ENCODE measurements at places on chromosomes 4 and X.

DNA sequence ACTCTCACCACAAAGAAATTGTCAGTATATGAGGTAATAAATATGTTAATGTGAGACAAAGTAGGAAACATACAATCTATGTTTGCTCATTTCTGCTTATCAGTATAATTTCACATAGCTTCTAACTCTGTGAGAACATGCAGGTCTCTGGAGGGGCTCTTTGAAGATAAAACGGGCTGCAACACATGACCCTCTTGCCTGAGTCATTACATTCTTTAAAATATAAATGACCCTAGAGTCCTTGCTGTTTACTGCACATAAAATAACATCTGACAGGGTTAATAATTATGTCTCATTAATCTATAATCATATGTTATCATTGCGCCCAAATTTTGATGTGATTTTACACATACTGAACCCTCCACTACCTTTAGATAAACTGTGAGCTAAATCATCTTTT is 681.5 kb downstream of the ARAP2 start:
- DNase-seq = no peak

- DNase-seq = peak; percentile 32
Observed at GRCh38 chrX:149830192-149830873, 48.6 kb downstream of the MAGEA9 start.

DNA sequence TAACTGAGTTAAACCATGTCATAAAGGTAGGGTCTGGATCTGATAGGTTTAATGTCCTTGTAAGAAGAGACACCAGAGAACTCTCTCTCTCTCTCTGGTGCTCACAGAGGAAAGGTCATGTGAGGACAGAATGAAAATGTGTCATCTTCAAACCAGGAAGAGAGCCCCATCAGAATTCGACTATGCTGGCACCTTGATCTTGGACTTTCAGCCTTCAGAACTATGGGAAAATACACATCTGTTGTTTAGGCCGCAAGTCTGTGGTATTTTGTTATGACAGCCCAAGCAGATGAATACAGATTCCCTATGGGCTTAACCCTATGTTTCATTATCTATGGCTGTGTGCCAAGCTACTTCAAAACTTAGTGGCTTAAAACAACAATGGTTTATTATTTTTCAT is 105.5 kb upstream of the DDIT4L start:
- no peak for DNase-seq

DNA sequence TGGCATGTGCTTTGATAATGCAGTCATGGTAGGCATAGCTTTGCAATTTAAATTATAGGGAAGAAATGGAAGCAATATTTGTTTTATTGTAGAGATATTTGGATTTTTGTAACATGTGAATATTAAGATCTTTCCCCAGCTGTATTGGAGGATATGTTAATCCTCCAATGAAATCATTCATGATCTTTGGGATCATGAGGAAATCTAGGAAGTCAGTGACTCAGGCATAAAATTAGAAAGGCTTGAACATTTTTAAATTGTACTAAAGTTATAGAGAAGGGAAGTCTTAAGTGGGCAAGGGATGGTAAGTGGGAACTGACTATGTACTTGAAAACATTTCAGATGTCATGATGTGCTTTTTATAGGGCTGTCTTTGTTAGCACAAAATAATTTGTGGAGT is 46.8 kb downstream of the FIP1L1 start:
- no peak for DNase-seq

DNA sequence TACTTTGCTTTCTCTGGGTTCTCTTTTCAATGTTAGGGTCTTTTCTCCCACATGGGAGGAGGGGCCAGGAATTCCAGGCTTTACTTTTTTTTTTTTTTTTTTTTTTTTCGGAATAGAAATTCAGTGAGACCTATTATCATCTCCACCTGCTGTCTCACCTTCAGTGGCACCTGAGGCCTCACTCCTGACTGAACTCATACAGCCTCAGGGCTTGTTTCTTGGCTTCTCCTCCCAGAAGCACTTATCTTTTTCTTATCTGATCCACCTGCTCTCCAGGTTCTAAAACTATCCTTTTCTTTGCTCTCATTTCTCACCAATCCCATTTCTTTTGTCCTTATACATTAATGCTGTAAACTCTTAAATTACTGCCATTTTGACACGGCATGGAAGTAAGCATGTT is 117.3 kb upstream of the PPP3CA start:
- DNase-seq = no peak

DNA sequence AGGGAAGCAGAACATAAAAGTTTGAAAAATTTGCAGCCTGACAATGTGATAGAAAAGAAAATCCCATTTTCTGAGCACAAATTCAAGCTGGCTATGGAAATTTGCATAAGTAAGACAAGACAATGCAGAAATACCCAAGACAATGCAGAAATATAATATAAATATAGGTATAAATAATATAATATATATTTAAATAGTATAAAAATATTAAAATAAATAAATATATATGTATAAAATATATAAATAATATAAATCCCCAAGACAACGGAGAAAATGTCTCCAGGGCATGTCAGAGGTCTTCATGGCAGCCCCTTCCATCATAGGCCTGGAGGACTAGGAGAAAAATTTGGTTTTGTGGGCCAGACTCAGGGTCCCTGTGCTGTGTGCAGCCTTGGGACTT is 125.0 kb upstream of the AADAT start:
- no peak for DNase-seq

- DNase-seq = no peak
Observed at GRCh38 chr4:140952717-140953116, 180.6 kb downstream of the RNF150 start.

GRCh38 chr4:39044956-39045826 is 13.0 kb upstream of the TMEM156 start:
- peak; percentile 59 for DNase-seq

GRCh38 chr4:71377561-71377960 is 38.7 kb downstream of the SLC4A4 start:
- DNase-seq = no peak

- no peak for DNase-seq
Observed at GRCh38 chr4:95556207-95556859, 7.6 kb upstream of the UNC5C start.

DNA sequence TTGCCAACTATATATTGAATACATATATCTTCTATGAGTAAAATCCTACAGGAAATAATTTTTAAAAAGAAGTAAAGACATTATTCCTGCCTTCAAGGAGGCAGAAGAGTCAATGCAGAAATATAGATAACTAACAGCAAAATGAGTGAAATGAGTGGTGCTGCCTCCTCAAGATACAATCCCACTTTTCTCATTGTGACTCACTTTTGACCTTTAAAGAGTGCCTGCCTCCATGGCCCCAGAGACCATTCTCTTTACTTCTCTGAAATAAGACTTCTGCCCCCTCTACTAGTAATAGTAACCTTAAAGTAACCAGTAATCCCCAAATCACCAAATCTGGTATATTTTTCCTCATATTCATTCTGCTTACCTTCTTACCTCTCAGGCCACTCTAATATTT is 15.5 kb downstream of the SLC10A7 start:
- DNase-seq = no peak

DNA sequence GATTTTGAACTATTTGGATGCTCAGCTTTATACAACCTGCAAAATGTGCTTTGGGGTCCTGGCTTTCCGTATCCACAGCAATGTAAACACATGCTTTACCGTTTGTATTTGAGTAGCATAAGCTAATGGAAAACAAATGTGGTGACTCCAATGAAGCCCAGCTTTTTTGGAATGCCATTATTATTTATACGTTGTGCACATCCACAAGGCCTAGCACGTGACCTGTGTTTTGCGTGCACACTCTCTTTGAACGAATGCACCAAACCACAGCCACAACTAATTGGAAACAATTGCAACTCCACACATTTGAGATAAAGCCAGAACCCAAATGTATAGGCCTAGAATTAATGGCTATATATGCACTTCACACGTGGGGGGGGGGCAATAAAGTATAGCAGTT is 189.5 kb upstream of the GPC4 start:
- no peak for DNase-seq

- no peak for DNase-seq
Observed at GRCh38 chr4:7289589-7289988, 97.3 kb downstream of the SORCS2 start.

DNA sequence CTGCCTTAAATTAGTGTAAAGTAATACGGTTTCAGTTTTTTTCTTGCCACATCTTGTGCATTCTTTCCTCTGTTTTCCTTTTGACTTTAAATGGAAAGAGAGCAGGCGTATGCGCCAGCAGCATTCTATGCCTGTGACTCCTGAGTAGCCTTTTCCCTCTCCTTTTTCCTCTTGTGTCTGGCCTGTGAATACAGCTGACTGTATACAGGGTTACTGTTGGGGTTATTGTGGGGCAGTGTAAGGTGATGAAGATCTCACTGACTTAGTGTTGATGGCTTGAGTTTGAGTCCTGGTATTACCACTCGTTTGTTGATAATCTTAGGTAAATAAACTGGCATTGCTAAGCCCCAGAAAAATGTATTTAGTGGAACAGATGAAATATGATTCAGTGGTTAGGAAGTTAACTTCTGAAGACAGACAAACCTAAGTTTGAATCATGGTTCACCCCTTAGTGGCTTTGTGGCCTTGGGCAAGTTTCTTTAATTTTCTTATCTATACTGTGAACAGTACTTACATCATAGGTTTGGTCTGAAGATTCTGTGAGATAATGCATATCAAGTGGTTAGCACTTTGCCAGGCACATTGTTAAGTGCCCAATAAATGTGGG is 105.1 kb downstream of the FNIP2 start:
- DNase-seq = no peak

DNA sequence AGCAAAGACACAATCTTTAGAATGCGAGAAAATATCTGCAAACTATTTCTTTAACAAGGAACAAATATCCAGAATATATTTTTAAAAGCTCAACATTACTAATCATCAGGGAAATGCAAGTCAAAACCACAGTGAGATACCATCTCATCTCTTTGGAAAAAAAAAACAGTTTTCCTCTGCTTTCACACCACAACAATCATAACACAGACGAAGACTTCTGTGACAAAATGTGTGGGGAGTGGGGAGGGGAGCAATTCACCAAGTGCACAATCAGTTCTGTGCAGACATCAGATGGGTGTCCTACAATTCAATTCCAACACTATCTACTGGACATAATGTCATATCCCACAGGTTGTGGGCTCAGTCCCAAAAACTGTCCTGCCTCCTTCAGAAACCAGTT is 293.2 kb upstream of the SLC7A11 start:
- no peak for DNase-seq

DNA sequence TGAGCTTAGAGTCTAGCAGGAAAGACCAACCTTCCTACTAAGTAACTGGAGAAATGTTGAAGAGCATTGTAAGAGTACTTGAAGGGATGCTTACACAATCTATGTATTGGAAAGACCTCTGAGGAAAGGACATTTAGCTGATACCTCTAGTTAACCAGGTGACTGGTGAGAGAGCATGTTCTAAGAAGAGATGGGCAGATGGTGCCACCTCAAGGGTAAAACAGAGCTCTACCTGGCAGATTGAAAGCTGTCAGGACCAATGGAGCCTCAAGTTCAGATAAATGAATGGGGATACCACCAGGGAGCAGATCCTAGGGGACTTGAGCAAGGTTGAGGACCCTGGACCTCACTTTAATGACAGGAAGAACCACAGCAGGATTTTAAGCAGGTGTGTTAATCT is 196.4 kb downstream of the QDPR start:
- no peak for DNase-seq

GRCh38 chrX:123993326-123993725 is 31.8 kb downstream of the STAG2 start:
- DNase-seq = no peak

- no peak for DNase-seq
Observed at GRCh38 chr4:20761382-20761781, 61.1 kb downstream of the PACRGL start.

DNA sequence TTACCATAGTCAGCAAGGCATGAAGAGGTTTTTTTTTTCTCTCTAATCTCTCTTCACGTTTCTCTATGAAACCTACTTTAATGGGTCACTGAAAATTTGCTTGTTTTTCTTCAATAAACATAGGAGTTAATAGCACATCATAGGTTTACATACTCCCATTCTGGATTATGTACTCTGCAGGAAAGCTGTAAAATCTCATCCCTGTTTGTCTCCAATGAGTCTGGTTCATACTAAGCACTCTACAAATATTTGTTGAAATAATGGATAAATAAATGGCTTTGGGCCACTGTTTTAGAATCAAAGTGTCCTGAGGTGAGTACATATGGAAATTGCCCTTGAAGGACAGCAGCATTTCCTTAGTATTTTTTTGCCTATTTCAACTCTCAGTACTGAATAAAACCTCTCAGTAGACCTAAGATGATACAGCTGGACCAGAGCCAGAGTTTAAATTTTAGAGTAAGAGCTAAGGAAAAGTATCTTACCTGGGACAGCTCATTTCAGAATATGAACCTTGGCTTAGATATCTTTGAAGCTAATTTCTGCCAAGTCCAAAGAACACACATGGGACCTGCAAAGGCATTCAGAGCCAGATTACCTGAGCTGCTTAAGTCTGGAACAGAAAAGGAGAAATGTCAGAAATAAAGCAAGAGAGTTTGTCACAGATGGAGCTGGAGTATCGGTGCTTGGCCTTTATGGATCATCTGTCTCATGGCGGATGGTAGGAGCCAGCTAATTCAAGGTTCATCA is 34.4 kb downstream of the PF4 start:
- no peak for DNase-seq

DNA sequence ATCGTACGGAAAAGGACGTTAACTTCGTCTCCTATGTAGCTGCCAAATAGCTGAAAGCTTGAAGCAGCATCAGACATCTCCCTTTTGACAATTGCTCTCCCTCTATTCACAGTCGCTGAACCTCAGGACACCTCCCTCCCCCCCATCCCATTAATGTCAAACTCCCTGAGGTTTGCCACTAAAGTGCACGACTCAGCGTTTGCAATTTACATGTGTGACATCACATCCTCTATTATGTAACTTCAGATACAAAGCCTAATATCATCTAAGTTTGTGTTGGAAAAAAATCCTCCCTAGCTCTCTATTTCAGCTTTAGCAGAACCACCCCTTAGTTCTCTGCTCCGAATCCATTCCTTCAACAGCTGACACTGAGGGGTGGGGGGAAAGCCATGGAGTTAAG is 5.5 kb upstream of the NR3C2 start:
- DNase-seq = peak; percentile 19

- DNase-seq = no peak
Observed at GRCh38 chr4:4995908-4996265, 23.4 kb downstream of the CYTL1 start.

GRCh38 chr4:26178854-26179253 is 142.0 kb upstream of the RBPJ start:
- DNase-seq = peak; percentile 44

- peak; percentile 33 for DNase-seq
Observed at GRCh38 chrX:153598541-153599191, at the start of gene CCNQ. Gene CCNQ (minus strand): TSS chrX:153599139. CDS start chrX:153599073, 66 bp downstream.
